ENCODE measurements at places on chromosomes 7 and 10.

DNA sequence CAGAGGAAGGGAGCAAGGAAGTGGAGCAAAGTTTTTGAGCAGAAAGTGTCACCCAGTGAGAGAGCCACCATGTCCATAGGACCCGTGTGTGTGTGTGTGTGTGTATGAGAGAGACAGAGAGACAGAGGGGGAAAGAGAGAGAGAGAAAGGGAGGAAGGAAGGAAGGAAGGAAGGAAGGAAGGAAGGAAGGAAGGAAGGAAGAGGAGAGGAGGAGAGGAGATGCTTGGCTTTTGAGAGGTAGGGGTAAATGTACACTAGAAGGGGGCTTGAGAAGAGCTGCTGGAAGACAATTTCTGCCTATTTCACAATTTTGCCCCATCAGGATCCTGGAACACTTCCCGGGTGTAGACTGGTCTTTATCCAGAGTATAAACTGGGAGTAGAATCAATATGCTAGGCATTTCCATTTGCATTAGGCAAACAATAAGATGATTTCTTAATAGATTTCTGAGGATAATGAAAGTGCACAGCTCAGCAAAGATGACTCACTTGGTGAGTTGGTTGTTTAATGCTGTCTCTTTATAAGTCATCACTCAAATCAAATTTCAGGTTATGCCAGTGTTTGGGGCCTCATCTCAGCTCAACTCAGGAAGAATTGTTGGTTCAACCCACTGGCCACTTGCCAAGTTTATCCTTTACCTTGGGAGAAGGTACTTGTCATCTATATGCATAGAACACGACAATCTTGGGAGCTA is 70.0 kb upstream of the FAM13C start:
- no peak for DNase-seq

DNA sequence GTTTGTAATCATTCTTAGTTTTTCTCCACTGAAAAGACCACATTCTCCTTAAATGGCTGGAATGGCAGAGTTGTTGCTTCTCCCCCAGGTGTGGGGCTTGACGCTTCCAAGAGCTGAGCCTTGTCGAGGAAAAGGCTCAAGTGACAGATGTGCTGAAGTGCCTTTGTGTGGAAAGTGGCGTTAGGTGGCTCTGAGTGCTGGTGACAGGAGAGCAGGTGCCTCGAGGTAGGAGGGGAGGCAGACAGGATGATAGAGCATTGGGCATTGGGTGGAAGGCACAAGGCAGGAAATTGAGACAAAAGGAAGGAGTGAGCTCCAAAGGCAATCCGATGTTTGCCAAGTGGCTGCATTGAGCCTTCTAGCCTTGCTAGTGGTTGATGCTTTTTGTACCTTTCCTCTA is 6.7 kb downstream of the KIAA1217 start:
- no peak for DNase-seq

DNA sequence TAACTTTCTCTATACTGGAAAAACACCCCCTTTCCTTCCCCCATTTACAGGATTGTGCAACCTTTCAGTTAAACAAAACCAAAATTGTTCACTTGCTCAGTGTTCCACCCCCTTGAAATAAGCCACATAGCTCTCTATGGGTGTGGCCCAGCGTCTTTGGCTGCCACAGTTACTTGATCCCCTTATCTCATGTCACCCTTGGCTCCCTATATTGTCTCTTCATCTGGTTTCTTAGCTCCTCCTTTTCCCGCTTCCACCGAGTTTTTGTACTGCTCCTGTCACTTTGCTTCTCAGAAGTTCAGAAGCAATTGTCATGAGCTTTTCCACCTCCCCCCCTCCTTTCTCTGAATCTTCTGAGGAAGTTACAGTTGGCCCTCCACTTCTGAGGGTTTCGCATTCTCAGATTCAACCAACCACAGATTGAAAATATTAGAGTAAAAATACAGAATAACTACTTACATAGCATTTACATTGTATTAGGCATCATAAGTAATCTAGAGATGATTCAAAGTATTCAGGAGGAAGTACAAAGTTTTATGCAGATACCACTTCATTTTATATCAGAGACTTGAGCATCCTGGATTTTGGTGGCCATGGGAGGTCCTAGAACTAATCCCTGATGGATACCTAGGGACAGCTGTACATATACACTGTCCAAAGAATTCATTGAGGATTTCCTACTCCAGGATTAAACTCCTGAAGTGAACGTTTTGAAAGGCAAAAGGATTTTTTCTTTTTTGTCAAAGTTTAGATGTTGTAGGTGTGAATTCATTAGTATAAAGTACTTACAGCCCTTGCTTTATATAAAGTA is 60.4 kb downstream of the ADD3 start:
- DNase-seq, result no peak

GRCh38 chr7:98215561-98216495 is 4.6 kb downstream of the BHLHA15 start:
- DNase-seq, result no peak

GRCh38 chr10:33293076-33293475 is 41.4 kb downstream of the NRP1 start:
- no peak for DNase-seq

GRCh38 chr10:51918884-51919325 is 219.5 kb upstream of the CSTF2T start:
- no peak for DNase-seq

- DNase-seq, result no peak
Observed at GRCh38 chr10:46283580-46284285, 3.1 kb upstream of the ANTXRL start.

DNA sequence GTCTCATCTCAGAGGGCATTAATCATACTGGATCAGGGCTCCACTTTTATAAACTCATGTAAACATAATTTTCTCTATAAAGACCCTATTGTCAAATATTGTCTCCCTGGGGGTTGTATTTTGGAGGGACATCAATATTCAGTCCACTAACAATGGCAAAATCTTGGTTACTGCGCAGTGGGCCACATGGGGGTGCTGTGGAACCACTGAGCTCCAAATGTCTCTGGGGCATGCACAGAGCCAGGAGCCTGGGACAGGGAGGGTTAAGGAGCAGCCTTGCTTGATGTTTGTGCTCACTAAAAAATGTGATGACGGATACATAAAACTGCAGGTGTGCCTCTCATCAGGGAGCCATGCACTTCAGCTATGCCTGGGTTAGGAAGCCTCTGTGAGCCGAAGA is 62.1 kb upstream of the PRSS58 start:
- no peak for DNase-seq

DNA sequence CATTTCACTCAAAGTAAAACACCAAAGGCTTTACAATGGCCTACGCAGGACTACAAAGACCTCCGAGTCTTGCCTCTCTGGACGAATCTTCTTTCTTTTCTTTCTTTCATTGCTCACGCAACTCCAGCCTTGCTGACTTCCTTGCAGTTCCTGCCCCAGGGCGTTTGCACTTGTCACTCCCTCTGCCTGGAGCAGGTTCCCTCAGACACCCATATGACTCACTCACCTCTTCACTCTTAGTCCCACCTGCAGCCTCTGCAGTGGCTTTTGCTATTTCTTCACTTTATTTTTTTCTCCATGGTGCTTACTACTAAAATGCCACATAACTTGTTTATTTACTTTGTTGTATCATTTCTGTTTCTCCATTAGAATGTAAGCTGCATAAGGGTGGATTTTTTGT is 33.1 kb downstream of the GHRHR start:
- DNase-seq, result no peak

DNA sequence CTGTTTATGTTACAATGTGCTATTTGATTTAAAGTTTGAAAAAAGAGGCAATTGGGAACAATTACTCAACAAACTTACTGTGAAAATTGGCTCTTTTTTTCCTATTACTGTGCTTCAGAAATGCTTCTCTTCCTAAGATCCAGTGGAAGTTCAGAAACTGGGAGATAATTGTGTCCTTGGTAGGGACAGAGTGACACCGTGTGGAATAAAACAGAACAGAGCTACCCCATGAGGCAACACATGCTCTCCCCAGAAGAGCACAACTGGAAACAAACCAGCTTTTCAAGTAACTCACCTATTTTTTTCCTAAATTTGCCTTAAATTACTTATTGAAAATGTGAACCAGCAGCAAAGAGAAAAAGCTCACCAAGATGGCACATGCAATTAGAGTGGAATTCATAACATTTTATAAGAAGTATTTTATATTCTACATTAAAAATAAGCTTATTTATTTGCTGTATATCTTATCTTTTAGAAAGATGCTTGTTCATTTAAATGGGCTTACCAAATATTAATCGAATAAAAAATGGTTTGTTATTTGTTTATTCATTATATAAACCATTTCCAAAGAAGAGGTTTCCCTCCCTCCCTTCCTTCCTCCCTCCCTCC is 346.1 kb upstream of the ANKRD30A start:
- DNase-seq, result no peak

DNA sequence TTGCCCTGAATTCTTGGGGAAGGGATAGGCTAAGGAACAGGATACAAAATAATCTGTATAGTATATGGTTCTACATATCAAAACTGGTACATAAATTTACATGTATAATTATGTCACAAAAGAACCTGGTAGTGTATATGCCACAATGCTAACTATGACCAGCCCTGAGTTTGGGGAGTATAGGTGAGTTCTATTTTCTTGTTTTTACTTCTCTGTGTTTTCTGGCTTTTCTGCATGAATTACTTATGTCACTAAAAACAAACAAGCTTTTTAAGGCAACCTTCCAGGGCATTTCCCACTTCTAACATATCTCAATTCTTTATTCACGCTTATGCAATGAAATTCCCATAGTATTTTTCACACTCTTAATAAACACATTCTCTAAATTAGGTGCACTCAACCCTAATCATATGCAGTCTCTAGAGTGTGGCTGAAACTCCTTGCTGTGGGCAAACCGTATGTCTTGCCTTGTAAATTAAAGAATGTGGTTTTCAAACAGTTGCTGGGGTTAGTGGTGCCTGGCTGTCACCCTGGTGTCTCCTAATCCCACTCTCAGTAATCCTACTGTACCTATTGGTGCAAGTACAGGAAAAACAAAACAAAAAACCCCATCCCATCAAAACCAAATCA is 14.0 kb upstream of the INSIG1 start:
- no peak for DNase-seq

GRCh38 chr10:97117372-97117771 is 68.4 kb downstream of the SLIT1 start:
- no peak for DNase-seq
